ENCODE measurements at places on chromosomes 13 and 19.

DNA sequence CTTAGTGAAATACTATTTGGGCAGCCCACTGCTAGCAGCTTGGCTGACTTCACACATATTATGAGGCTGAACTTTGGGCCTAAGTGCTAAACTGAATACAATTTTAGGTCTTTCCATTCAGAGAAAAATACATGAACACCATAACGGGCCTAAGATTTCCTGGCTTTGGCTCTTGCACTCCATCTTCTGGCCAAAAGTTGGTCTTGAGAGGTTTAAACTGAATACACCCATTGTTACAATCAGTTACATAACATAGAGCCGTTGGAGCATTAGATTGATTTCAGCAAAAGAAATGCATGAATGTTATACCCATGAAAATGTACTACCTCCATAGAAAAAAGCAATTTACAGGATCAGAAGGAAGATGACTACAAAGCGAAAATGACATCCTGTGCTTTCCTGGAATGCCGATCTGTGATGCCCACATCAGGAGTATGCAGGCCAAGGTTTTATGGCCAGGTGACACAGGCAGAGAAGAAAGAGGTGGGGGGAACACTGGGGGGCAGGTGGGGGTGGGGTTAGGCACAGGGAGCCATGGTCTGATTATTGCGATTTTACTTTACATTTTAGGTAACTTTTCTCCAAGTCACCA lies 11.1 kb upstream of the SHISA2 start:
- peak; percentile 19 for DNase-seq

DNA sequence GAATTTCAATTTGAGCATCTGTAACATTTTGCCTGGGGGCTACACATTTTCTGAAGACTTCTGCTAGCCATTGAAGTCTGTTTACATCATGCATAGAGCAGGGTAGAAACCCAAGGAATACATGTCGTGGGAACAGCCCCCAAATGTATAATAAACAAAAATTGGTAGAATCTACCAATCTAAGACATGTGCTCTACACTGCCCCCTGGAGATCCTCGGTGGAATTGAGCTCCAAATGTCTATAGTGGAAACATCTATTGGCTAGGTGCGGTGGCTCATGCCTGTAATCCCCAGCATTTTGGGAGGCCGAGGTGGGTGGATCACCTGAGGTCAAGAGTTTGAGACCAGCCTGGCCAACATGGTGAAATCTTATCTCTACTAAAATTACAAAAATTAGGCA lies 57.3 kb downstream of the MBD3L2B start:
- DNase-seq = no peak

DNA sequence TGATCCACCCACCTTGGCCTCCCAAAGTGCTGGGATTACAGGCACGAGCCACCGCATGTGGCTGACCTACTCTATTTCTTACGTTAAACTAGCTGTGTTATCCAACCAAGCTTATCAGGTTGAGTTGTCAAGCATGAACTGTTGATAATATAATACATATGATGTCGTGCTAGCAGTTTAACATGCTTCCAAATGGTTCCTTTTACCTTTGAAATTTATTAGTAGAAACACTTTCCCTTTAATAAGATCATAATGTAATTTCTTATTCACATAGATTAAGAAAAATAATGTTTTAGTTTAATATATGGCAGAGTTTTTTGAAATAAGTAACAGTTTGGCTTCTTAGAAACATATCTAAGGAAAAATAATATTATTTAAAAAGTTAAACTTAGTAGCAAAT lies 34.4 kb upstream of the VWA8 start:
- DNase-seq = no peak

DNA sequence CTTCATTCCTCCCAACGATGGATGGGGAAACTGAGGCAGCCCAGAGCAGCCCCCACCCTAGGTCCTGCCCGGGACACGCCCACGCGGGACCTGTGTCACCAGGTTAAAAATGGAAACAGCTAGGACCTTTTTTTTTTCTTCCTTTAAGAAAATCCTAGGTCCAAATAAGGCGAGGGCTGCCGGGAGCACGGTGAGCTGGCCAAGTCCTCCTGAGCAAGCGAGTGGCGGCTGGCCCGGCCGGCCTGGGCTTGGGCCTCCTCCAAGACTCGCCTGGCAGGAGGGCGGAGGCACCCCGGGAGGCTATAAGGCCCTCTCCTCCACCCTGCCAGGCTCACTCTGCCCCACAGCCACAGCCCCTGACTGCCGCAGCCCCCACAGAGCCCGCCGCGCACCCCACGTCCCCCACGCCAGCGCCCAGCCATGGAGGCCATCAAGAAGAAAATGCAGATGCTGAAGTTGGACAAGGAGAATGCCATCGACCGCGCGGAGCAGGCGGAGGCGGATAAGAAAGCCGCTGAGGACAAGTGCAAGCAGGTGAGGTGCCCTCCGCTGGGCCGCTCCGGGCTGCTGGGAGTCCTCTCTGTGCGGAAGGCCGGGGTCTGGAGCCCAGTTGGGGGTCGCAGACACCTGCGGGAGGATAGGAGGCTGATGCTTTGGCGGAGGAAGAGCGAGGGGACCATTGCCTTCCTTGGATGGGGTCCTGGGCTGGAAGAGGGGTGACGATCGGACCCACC lies 8.9 kb upstream of the TPM4 start:
- DNase-seq = peak; percentile 63

- no peak for DNase-seq
These were observed 387.3 kb downstream of the LIG4 start for GRCh38 chr13:107827840-107828549.

- DNase-seq = no peak
These were observed 18.3 kb upstream of the SLC1A5 start for GRCh38 chr19:46806656-46807055.

GRCh38 chr13:106471957-106472543 lies 63.4 kb downstream of the EFNB2 start:
- peak; percentile 99 for DNase-seq

DNA sequence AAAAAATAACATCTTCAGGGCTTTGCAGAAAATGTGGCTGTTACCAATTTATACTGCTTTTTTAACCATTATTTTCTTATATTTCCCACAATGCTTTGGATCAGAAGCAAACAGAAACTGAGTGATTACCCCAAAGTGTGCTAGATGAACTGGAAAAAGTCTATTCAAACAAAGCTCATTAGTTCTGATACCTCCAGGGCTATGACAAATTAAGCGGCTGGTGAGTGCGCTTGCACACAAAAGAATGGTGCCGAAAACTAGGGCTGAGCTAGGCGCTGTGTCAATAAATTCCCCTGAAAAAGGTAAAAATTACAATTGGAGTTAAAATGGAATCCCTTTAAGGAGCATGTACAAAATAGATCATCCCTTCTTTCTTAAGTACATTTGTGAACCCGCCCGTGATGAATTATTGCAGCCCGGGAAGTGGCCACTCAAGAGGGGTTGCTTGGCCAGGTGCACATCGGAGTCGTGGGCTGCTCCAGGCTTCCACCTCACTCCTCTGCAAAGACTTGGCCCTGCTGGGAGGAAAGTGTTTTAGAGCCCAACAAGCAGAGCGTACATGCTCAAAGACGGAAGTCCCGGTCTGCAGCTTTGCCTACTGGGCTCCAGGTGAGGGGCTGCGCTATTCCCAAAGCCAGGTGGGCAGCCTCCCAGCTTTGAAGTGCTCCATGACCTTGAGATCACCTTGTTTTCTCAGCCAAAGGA lies 164.0 kb upstream of the ZNF507 start:
- no peak for DNase-seq

DNA sequence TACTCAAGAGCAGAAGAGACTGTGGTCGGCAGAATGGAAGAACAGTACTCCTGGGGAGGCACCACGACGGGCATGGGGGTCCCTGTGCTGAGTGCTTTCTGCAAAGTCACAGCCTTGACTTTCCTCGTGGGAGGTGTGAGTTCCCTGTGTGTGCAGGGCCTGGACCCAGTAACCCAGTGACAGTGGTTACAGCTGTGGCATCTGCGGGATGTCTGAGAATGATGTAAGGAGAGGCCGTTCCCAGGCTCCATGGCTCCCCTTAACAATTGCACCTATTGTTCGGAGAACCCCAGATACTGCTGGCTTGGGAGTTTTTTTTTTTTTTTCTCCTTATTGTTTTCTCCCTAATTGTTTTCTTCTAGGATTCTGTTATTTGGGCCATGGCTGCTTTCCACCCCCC lies 5.1 kb upstream of the NANOS2 start:
- no peak for DNase-seq

- DNase-seq = peak; percentile 57
These were observed 30.0 kb downstream of the VAV1 start for GRCh38 chr19:6802336-6803035.

DNA sequence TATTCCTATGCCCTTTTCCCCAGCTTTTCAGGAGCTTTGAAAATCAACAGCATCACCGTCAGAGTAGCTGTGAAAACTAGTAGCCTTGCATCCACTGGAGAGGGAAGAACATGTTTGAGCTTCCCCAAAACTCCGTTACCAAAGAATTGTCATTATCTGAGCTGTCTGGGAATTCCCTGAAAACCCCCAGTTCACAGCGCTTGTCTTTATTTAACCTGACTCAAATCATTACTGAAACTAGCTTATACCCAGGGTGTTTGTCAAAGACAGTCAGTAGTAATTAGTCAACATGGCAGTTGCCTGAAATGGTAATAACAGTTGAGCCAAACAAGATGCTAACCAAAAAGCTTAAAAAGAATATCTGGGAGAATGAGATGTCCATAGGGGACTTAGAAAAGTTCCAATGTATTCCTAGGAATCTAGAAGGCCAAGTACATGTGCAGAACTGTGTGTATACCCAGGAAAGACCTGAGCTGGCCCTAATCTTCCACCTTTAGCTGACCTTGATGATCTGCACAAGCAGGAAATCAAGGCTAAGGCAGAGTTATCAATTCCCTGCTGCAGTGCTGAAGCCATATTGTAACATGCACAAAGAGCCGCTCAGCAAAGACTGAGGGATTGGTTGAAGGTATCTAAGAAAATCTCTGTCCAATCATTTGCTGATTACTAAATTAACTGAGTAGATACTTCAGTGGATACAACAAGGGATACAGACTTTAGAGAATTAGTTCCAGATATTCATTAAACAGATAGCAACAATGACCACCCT lies 130.8 kb downstream of the KL start:
- DNase-seq = no peak

GRCh38 chr19:46211201-46211881 lies 18.2 kb upstream of the IGFL1 start:
- DNase-seq = peak; percentile 93

DNA sequence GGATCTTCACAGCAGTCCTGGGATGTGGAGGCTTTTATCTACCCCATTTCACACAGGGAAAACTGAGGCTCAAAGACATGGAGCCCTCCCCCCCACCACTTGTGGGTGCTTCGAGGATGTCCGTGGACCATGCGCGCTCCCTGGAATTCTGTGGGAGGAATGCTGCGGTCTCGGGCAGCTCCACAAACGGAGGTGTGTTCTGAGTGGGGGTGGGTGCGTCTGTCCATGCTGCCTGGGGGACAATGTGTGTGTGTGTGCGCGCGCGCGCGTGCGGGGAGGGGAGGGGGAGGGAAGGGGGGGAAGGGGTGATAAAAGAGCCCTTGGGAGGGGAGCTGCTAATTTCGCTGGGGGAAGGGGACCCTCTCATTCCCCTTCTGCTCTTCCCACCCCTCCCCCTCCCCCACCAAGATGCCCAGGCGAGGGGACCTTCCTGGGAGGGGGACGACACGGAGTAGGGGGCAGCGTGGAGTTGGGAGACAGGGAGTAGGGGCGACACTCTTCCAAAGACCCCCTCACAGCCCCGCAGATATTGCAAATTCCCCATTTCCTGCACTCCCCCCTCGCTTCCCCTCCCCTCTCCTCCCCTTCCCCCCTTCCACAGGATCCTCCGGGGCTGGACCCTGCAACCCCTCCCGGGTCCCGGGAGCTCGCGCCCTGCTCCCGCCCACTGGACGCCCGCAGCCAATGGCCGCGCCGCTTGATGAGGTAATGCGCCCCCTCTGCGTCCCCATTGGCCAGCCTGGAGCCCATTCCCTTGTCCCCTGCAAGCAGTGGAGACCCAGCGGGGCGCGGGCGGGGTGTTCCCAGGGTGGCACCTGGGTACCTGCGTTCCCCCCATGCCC lies 18.9 kb upstream of the ZNRF4 start:
- peak; percentile 92 for DNase-seq

DNA sequence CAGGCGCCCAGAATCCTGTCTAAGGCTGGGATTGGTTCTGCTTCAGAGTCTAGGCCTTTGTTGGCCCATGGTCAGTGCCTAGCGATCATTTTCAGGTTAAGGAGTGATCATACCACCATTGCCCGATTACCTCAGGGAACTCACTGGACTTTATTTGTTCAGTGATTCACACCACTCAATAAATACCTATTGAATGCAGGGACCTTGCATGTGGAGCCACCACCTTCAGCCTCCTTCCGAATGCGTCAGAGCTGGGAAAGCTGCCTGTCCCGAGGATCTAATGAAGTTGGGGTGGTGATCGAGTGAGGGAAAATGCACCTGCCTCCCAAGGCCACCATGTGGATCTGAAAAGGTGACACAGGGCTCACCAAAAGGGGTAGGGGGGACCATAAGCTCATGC lies 40.0 kb upstream of the POU2F2 start:
- DNase-seq = no peak

DNA sequence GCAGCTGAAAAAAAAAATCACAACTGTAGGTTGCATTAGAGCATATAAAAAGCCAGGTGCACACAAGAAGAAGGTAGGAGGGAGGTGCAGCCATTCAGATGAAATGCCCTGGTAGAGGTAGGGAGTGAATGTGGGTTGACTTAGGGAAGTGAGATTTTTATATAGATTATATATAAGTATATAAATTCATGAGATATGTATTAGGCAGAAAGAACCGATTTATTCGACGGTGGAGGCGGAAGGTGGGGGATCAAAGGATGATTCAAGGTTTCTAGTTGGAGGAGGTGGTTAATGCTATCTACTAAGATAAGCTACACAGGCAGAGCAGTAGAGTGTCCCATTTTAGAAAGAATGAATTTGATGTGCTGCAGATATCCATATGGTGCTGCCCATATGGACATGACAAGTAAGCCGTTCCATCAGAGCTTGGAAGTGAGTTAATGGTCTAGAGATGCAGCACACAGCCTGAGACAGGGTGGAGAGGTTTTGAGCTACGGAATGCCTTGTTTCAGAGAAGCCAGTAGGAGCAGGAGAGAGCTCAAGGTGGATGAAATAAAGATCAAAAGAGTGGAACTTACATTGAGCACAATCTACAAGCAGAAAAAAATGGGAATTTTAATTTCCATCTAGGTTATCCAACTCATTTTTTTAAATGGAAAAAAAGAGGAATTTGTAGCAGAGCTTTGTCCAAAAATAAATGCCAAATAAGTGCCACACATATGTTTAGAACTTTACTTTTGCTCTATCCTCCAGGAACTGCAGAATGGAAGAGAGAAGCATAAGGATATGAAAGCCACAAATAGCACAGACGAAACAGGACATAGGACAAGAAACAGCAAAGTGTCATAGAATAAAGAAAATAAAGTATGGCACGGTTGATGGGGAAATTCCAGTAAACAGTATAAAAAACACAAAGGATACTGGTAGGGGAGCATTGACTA lies 177.3 kb downstream of the PCDH9 start:
- DNase-seq = no peak

- no peak for DNase-seq
These were observed 41.5 kb upstream of the F7 start for GRCh38 chr13:113064000-113064533.

DNA sequence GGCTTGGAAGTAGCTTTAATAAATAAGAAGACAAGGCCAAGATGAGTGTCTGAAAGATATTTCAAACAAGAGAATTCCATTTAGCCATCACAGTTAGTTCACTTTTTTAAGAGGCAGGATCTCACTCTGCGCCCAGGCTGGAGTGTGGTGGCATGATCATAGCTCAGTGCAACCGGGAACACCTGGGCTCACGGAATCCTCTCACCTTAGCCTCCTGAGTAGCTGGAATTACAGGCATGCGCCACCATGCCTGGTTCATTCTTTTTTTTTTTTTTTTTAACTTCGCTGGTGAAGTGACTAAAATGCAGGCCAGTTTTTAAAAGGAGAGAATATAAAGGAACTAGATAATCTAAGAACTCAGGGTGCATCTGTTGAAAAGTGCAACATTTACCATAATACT lies 200.3 kb downstream of the KCTD12 start:
- no peak for DNase-seq

Data from NCI-H226 (cell line).